ENCODE measurements at places on chromosomes 11 and 22. TPM values are rescaled to one million over a fixed set of nuclear protein-coding genes. Genes with fewer than 3 reads are reported as not detected.

MFNG gene
- 63.9 TPM for total RNA-seq

ACR gene
- not detected for total RNA-seq

E2F8 gene
- 0.19 TPM for total RNA-seq

PDE3B gene
- 144 TPM for total RNA-seq
